Diencephalon (tissue), 1 donor: ENCODE measurements at places on chromosomes 7 and 10. TPM values are rescaled to one million over a fixed set of nuclear protein-coding genes. Genes with fewer than 3 reads are reported as not detected.

Gene TMEM26
- 1.8 TPM for total RNA-seq

Gene ACBD7
- 54.2 TPM for total RNA-seq

Gene MYH16
- not detected for total RNA-seq

Gene ARHGAP19
- total RNA-seq: 13.1 TPM

Gene TRIM8
- total RNA-seq: 50.1 TPM

Gene FZD1
- total RNA-seq: 10.8 TPM

Gene LLCFC1
- not detected for total RNA-seq

Gene CHST3
- 12.2 TPM for total RNA-seq
